Mucosa of gallbladder (tissue), 1 donor: ENCODE measurements at places on chromosomes 13 and 19. TPM values are rescaled to one million over a fixed set of nuclear protein-coding genes. Genes with fewer than 3 reads are reported as not detected.

Gene ZNF585A
- 10.0 TPM for total RNA-seq

Gene ZNF253
- 16.0 TPM for total RNA-seq

Gene CCNA1
- total RNA-seq: 5.6 TPM

Gene KLK1
- 1.5 TPM for total RNA-seq

Gene GMIP
- total RNA-seq: 28.5 TPM

Gene SLC10A2
- total RNA-seq: 5.2 TPM

Gene NMRK2
- not detected for total RNA-seq

Gene NCR1
- total RNA-seq: 0.32 TPM

Gene KRTDAP
- not detected for total RNA-seq

Gene GPC6
- 24.0 TPM for total RNA-seq

Gene DLEU7
- total RNA-seq: 0.60 TPM

Gene S1PR4
- total RNA-seq: 2.4 TPM

Gene APOC4
- total RNA-seq: not detected

Gene CTXN1
- 5.9 TPM for total RNA-seq

Gene GRIN2D
- 0.69 TPM for total RNA-seq

Gene GRK1
- total RNA-seq: not detected

Gene IFI30
- 44.7 TPM for total RNA-seq

Gene CEACAM6
- 61.6 TPM for total RNA-seq

Gene IRGC
- not detected for total RNA-seq

Gene ITGBL1
- total RNA-seq: 16.2 TPM

Gene ANGPTL8
- total RNA-seq: 0.95 TPM

Gene IFNL1
- not detected for total RNA-seq

Gene PLPPR3
- total RNA-seq: 0.20 TPM

Gene CC2D1A
- total RNA-seq: 57.1 TPM

Gene PBX4
- 9.9 TPM for total RNA-seq

Gene IRF2BP1
- 44.4 TPM for total RNA-seq

Gene CEACAM18
- total RNA-seq: not detected

Gene DACH1
- total RNA-seq: 31.0 TPM

Gene ZNF30
- total RNA-seq: 3.8 TPM

Gene AP3D1
- total RNA-seq: 125 TPM

Gene CPT1C
- total RNA-seq: 14.2 TPM

Gene C13orf46
- total RNA-seq: 11.8 TPM
